Left renal pelvis (tissue), 4 donors: ENCODE measurements at places on chromosomes 5 and 9.

GRCh38 chr9:114163517-114163951 is 8.2 kb downstream of the COL27A1 start:
- no peak for DNase-seq

DNA sequence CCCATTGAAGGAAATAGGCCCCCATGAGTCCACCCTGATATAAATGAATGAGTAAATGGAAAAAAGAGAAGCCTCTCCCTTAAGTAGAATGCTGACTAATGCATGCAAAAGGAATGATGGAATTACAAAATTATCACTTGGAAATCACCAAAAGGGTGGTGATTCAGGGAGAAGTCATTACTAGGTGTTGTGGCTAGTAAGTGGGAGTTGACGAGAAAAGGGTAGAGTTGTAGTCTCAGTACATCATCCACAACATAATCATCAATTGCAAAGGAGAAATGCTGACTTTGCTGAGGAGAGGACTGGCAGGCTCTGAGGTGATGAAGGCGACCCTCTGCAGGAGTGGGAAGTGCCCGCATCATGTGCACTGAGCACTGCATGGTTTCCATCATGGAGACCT is 201.5 kb upstream of the S1PR3 start:
- DNase-seq: no peak

DNA sequence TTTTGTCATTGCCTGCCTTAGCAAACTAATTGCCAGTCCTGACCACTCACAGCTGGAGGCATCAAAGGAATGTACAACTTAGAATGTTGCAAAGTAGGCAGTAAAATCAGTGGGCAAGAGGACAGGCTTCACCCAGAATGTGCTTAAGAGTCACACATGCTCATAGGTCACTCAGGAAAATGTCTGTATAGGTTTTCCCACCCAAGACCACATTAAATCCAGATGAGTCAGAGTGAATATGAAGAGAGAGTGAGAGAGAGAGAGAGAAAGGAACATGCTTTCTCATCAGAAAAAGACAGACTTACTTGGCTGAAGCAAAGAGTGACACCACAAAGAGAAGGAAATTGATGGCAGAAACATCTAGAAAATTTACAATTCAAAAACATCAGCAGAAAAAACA is 37.9 kb downstream of the PLEKHG4B start:
- DNase-seq: no peak

- no peak for DNase-seq
Measured at GRCh38 chr5:5398071-5398470, 24.4 kb upstream of the ICE1 start.

DNA sequence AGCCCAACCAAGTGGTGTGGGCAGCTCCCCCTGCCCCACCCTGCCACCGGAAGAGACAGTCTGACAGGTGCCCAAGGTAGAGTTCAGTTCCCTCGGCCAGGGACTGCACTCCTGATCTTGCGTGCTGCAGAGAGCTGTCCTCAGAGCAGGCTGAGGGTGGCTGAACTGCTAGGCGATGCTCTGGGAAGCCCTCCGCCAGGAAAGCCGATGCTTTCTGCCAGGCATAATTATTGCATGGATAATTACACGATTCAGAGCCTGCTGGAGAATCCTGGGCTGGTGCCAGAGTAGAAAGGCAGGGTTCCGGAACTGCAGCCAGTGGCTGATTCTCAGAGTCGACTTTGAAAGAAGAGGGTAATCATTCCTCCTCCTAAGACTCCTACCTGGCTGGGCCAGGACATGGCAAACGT is 19.3 kb downstream of the KCNIP1 start:
- no peak for DNase-seq

DNA sequence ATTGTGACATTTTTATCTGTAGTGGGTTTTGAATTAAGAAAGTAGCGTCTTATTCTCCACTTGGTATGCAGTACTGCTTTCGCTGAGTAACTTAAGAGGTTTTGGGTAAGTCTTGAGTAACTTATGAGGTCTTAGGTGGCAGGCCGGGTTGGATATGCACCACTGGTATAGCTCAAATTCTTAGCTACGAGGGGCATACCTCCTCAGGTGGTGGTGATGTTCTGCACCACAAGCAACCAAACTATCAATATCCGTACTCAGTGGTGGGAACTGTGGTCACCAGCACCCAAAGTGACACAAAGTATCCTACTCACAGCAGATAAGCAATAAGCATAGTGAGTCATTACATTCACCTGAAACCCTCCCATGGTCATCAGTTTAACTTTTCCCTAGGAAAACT is 13.7 kb downstream of the SMC2 start:
- DNase-seq: no peak

- no peak for DNase-seq
Measured at GRCh38 chr5:31638345-31638744, 586 bp upstream of the PDZD2 start.

GRCh38 chr5:169999621-170000020 is 19.3 kb upstream of the INSYN2B start:
- DNase-seq: no peak

GRCh38 chr5:168137265-168137664 is 154.2 kb upstream of the WWC1 start:
- no peak for DNase-seq

- no peak for DNase-seq
Measured at GRCh38 chr5:180401229-180401907, 48.2 kb upstream of the GFPT2 start.

- DNase-seq: no peak
Measured at GRCh38 chr9:78325343-78325742, 28.4 kb downstream of the PSAT1 start.
